ENCODE measurements at places on chromosomes 13 and 19.

GRCh38 chr13:19818223-19818842 is 35.6 kb upstream of the PSPC1 start:
- peak; percentile 32 for DNase-seq

GRCh38 chr13:20715330-20715712 is 11.8 kb downstream of the IL17D start:
- no peak for DNase-seq

- no peak for DNase-seq
Measured at GRCh38 chr13:100517135-100517534, 71.5 kb downstream of the GGACT start.

DNA sequence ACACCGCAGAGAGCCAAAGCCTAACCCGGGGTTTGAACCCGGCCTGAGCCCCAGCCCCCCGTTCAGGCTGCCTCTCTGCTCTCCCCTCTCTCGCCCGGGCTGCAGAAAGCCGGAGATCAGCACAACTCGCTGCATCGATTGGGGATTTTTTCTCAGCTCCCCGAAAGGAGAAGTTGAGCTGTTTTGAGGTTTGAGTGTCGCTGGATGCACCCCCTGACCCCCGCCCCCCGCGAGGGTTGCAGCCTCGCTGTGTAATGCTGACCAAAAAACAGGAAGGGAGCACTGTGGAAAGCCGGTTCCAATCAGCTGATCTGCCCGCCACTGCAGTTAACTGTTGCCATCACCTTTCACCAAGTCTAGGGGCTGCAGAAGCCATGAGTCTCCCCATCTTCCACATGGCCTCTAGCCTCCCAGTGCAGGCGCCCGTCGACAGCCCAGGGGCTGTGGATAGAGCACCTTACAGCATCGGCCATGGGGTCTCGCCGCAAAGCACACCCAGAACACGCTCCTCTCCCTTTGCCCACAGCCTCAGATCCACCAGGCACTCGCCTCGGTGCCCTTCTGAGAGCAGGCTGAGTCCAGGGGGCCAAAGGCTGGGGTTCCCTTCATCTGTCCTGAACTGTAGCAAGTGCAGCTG is 34.5 kb downstream of the MYO9B start:
- DNase-seq: peak; percentile 88
